ENCODE measurements at places on chromosomes 5 and 9.

DNA sequence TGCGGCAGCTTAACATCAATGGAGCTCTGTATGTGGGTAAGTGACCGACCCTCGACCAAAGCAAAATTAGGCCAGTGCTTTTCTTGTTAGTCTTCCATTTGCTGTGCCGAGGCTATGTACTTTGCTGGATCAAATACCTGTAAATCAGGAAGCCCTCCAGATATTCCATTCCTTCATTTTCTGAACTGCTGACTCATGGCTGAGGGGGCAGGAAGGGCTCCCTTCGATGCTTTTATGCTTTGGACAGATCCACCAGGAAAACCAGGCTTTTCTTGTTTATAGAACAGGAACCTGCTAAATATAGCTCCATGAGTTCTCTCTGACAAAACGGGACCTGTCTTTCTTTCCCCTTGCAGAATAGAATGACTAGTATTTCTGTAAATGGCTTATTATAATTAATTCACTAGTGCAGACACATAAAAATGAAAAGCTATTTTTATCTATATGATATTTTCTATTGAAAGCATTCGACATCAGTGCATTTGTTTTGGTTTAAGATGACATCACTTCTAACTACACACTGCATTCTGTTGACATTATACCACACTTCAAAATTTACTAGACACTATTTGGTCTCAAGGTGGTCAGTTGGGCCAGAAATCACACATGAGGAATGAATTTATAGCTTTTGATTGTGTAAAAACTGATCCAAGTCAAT lies 93.3 kb downstream of the LIFR start:
- no peak for DNase-seq

DNA sequence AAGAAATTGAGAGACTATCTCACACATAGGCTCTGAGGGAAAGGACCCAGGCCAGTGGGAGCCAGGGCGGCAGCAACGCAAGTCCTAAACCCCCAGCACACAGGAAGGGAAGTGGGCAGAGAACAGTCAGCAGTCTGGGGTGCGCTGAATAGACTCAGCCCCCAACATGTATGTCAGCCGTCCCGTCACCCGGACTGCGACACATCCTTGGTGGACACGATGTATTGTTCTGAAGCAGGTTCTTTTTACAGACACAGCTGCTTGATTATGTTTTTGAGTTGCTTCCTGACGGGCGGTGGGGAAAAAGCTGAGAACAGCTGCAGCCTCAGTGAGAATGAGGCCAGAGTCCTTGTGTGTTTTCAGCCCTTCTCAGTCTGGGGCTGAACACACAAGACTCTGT lies 64.1 kb upstream of the CXCL14 start:
- no peak for DNase-seq

DNA sequence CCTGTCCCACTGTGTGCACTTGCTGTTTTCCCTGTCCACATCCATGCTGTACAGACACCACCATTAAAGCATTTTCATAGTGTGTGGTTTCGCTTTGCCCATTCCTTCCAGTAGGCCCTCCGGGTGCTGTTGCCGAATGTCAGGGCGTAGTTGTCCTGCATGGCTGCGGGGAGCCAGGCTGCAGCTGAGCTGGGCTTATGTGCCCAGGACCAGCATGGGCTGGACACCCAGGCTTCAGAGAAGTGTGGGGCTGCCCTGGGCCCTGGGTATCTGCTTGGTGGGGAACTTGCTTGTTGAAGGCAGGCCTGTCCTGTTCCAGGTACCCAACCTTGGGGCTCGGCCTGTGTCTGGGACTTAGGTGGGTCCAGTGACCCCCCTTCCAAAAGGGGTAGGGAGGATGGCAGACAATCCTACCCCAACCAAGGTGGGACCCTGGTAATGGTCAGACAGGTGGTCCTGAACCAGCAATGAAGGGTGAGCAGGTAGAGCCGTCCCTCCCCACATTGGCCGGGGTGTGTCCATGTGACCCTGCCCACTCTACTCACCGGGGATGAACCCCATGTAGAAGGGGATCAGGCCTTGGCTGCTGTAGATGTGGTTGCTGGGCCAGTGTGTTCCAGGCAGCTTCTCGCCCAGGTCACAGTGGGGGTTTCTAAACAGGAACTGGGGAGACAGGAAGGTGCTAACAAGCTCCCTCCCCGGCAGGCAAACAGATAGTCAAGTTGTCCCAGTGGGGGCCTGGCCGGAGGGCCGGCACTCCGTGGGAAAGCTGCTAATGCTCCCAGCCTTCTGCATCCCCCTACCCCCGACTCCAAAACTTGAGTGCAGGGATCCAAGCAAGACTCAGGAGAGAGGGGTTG lies 2.8 kb downstream of the TUBB4B start:
- DNase-seq, result no peak

GRCh38 chr5:129958581-129958980 lies 54.3 kb downstream of the CHSY3 start:
- DNase-seq, result no peak

- DNase-seq, result no peak
Measured at GRCh38 chr5:122985006-122985700, 51.4 kb downstream of the PPIC start.

GRCh38 chr5:42676362-42676761 lies 80.3 kb upstream of the CCDC152 start:
- no peak for DNase-seq

DNA sequence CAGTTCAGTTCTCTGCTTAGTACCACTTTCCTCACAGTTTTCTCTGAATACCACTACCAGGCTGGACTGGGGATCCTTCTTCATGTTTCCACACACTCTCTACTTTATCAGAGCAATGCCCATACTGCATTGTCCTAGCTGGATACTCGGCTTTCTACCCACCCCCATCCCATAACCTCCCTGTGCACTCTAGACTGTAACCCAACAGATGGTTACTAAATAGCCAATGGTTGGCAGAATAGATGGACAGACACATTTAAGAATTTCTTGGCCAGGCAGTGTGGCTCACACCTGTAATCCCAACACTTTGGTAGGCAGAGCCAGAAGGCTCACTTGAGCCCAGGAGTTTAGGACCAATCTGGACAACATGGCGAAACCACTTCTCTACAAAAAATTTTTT lies 22.8 kb downstream of the CDK5RAP2 start:
- DNase-seq, result no peak

GRCh38 chr9:89923961-89924504 lies 319.2 kb downstream of the GADD45G start:
- DNase-seq, result no peak

DNA sequence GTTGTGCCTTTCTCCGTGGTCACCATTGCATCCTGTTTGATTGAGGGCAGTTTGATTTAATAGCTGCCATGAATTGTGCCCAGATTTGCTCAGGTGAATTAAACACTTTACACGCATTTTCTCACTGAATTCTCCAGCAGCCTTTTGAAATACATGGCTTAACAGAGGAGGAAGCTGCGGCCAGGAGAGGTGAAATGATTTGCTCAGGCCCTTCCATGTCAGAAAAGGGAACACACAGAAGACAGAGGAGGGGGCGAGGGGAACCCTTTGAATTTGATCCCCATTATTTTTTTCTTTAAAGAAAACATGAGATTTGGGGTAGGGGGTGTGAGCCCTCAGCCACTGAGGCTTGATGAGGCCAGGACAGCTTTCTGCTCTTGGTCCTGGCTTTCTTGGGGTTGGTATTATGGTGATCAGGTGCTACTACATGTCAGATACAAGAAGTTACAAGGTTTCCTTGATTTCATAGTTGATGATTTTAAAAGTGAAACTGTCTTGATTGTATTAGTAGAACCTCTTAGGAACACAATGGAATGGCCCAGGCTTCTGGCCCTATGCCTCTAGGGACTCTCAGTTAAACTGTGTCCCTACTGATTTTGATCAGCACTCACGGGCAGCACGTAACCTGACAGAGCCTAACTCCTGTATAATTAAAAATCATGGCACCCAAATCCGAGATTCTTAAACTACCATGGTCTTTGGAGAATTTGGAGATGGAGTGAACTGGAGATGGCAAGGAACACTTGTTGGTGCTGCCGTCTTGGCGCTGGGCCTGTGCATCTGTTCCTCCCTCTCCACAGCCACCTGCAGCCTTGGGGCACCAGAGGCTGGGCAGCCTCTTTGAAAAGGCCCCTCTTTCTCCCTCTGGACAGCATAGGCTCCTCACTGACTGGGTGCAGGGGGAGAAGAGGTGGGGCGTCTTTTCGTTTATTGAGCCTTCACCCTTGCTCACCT lies 107.9 kb downstream of the TRIO start:
- no peak for DNase-seq

GRCh38 chr5:109908366-109908765 lies 218.6 kb downstream of the MAN2A1 start:
- DNase-seq, result no peak

DNA sequence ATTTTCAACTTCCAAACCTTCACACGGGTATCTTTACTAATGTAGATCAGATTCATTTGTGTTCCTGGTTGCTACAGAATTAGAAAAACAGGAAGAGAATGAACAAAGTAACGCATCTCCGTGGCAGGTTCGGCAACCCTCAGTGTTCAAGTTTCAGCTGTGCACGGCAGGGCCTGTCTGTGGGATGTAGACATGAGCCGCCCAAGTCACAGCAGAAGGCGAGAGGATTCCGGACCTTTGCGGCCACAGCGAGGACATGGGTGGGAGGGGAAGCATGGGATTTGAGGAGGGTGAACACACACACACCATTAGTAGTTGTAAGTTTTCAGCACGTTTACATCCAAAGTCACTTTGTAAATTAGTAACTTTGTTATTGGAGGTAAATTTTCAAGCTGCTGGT lies 31.7 kb upstream of the CEP72 start:
- no peak for DNase-seq

DNA sequence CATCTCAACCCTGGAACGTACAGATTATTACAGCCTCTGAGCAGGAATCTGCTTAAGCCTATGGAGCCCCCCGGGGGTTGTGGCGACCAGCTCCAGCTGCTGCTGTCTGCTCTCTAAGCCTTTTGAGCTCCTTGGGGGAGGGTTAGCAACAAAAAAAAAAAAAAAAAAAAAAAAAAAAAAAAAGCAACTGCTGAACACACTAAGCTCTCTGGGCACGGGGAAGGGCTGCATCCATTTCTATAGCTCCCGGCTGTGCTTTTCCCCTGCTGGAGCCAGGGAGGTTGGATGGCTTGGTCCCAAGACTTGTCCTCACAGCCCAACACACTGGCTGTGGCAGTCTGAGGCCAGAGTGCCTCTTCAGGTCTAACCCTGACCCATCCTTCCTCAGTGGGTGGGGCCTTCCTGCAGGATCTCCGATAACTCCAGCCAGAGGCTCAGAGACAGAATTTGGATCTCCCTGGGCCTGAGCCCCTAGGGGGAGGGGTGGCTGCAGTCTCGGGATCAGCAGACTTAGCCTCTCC lies 82.1 kb downstream of the FBN2 start:
- DNase-seq, result no peak

- DNase-seq, result no peak
Measured at GRCh38 chr5:40033009-40033408, 608.2 kb upstream of the DAB2 start.

- no peak for DNase-seq
Measured at GRCh38 chr5:175736652-175737051, 78.8 kb downstream of the HRH2 start.

- DNase-seq, result no peak
Measured at GRCh38 chr9:31290731-31291130, 1093.7 kb upstream of the ACO1 start.

DNA sequence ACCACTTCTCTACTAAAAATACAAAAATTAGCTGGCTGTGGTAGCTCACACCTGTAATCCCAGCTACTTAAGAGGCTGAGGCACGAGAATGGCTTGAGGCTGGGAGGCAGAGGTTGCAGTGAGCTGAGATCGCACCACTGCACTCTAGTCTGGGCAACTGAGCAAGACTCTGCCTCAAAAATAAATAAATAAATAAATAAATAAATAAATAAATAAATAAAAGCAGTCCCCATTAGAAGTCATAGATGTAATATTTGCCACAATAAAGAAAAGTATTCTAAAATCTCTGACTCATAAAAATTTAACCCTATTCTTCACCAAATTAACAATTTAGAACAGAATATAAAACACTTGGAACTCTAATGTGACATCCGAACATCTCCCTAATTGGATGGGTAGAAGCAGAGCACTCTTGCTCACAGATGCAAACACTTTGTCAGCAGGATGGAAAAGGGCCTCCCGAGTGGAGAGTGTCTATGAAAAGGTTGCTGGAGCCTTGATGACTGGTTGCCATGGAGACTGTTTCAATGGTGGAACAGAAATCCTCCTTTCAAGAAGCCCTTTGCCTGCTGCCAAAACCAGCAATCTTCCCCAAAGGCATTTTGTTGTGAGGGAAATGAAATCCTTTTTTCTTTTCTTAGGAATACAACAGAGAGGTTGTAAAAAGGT lies 38.9 kb upstream of the TRAF1 start:
- DNase-seq, result no peak

DNA sequence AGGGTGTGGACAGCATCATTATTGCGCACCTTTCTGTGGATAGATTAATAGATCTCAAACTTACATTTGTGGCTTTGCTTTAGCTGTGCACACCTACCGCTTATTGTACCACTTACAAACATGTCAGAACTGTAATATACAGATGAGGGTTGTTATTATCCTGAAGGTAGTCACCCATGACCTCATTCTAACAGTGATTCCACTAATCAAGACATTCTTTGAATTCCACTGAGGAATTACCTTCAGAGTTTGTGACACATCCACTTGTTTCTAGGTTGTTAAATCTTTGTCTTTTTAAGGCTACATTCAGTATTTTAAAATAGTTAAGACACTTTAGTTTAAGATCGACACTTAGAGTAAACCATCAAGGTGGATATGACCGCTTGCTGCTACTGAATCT lies 7.8 kb downstream of the KCNV2 start:
- no peak for DNase-seq

DNA sequence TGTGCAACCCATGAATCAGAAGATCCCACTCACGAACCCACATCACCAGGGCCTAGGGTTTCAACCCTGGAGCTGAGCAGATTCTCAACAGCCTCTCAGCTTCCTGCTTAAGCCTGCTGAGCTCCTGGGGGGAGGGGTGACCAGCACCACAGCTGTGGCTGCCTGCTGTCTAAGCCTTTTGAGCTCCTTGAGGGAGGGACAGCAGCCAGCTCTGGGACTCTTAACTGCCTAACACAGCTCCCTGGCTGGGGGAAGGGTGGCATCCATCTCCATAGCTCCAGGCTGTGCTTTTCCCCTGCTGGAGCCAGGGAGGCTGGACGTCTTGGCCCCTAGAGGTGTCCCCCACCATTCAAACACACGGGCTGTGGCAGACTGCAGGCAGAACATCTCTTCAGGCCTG lies 250.3 kb downstream of the DMAC1 start:
- peak; percentile 18 for DNase-seq

DNA sequence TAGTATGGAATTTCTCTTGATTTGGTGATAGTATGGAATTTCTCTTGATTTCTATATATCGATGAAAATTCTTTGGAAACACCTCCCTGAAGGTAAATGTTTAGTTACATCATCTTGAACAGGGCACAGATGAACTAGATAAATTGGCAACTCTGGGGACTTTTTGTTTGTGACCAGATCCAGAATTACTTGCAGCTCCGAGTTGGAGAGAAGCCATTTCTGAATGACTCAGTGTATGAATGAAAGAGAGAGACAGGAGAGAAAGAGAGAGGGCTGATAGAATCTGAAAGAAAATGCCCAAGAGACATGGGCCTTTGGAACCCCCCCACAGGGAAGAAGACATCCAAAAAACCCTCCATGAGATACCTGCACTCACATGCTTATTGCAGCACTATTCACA lies 14.1 kb downstream of the TNFSF15 start:
- no peak for DNase-seq
